Breast epithelium (tissue), 4 donors: ENCODE measurements at places on chromosomes 2 and 18. TPM values are rescaled to one million over a fixed set of nuclear protein-coding genes. Genes with fewer than 3 reads are reported as not detected.
A peak's percentile ranks its signal among the peaks of the same experiment; 100 is the strongest.

The RAX gene
- not detected for total RNA-seq

- H3K27ac ChIP-seq, result no peak overlapping the region
- H3K4me1 ChIP-seq, result no peaks in the 10 kb centered on the region
- no peaks in the 10 kb centered on the region for H3K36me3 ChIP-seq
- H3K27me3 ChIP-seq, result no peaks in the 10 kb centered on the region
Measured at GRCh38 chr2:79585701-79586433, 73.0 kb downstream of the CTNNA2 start.

- DNase-seq, result no peak
- no peaks in the 10 kb centered on the region for H3K27me3 ChIP-seq
- no peaks in the 10 kb centered on the region for H3K4me1 ChIP-seq
- no peak overlapping the region for H3K4me3 ChIP-seq
- H3K27ac ChIP-seq, result peak overlapping the region; percentile 35
Measured at GRCh38 chr2:85935170-85935745, 46.5 kb upstream of the ST3GAL5 start.

GRCh38 chr2:237348281-237348865 is 65.6 kb downstream of the COL6A3 start:
- no peaks in the 10 kb centered on the region for H3K36me3 ChIP-seq
- H3K27ac ChIP-seq, result peak overlapping the region; percentile 27
- no peaks in the 10 kb centered on the region for H3K27me3 ChIP-seq
- H3K4me1 ChIP-seq, result no peaks in the 10 kb centered on the region

DNA sequence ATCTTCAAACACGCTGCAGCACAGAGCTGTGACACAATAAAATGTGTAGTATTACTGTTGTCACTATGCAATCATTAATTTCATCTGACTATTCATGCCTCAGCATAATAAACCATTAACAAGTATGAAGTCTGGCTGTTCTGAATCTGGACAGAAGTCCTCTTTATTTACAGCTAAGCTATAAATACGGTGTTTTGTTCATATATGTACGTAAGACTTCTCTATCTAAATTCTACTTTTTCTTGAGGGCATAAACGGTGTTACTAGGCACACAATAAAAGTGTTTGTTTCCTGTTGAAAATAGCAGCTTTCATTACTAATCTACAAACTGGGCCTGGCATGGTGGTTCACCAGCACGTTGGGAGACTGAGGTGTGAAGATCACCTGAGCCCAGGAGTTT is 443.8 kb downstream of the NCKAP5 start:
- H3K27me3 ChIP-seq, result no peaks in the 10 kb centered on the region
- H3K36me3 ChIP-seq, result no peaks in the 10 kb centered on the region
- no peak overlapping the region for H3K4me3 ChIP-seq

The NTSR2 gene
- total RNA-seq, result not detected

GRCh38 chr2:46813020-46813415 is 102.6 kb downstream of the MCFD2 start:
- peak; percentile 17 for DNase-seq
- H3K27me3 ChIP-seq, result no peaks in the 10 kb centered on the region
- H3K27ac ChIP-seq, result peak overlapping the region; percentile 79
- no peak overlapping the region for H3K4me3 ChIP-seq

- H3K27me3 ChIP-seq, result no peaks in the 10 kb centered on the region
- no peak overlapping the region for H3K4me3 ChIP-seq
- no peaks in the 10 kb centered on the region for H3K36me3 ChIP-seq
- no peak overlapping the region for H3K27ac ChIP-seq
- no peaks in the 10 kb centered on the region for H3K4me1 ChIP-seq
- DNase-seq, result no peak
Measured at GRCh38 chr2:132497591-132497990, 81.0 kb downstream of the GPR39 start.

The GPR17 gene
- not detected for total RNA-seq
